ENCODE measurements at places on chromosomes 4 and X. TPM values are rescaled to one million over a fixed set of nuclear protein-coding genes. Genes with fewer than 3 reads are reported as not detected.

DNA sequence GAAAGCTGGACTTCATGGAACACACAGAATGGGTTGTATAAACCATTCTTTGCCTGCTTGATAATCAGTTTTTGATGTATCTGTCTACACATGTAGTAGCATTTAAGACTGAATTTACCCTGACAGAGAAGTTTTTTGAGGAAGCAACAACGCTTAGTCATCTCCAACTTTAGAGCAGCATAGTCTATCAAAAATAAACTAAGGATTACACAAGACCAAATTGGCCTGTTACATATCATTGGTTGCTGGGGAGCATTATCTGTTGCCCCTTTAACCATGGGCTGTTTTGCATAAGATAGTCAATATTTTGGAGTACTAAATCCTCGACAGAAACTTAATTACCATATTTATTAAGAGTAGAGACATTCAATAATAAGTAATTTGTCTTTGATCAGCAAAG, 347.4 kb downstream of the FAM47B start:
- no peak for DNase-seq

DNA sequence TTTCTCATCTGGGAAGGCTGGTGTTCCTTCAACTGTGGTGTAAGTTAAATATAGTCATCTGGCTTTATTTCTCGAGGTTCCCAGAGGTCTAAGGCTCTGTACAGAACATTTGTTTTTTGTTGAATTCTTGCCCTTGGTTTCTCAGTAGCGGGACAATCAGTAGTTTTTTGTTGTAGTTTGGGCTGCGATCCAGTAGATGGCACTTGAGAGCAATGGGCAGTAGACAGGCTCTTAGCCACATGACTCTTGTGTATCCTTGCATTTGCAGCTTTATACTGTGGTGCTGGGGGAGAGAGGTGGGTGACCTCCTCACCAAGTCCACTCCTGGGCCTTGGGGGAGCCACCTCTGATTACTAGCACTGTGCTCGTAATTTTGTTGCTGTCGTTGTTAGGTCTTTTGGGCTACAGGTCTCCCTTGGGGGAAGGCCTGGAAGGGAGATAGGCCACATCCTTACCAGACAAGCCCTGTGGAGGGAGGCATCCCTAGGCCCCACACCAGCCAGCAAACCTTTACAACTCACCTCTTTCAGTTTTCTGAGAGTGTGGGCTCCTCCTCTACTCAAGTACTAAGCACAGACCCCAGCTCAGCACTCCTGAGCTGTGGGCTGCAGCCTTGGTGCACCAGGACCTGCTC, 8.1 kb downstream of the ETDB start:
- no peak for DNase-seq

GRCh38 chr4:81601358-81601694, 129.6 kb upstream of the RASGEF1B start:
- DNase-seq = no peak

The ARHGAP36 gene
- total RNA-seq = 1.8 TPM

The AWAT2 gene
- not detected for total RNA-seq

- DNase-seq = no peak
These were observed 4.6 kb downstream of the RAB33B start for GRCh38 chr4:139458543-139458942.

DNA sequence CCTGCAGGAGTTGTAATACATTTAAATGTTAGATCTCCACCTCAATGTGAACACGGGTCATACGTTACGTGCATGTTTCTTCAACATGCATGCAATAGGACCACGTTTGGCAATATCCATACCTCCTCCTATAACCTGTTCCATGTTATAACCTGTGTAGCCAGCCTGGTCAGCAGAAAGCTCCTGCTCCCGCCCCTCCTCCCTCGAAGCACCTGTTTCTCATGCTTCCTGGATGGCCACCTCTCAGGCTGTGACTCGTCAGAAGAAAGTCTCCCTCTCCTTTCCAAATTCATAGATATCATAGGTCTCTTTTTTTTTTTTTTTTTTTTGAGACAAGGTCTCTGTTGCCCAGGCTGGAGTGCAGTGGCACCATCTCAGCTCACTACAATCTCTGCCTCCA, 96.5 kb downstream of the HMX1 start:
- DNase-seq = no peak

The SASH3 gene
- not detected for total RNA-seq

The TMEM154 gene
- 0.44 TPM for total RNA-seq

The NSUN7 gene
- 4.7 TPM for total RNA-seq

GRCh38 chr4:83716874-83717273, 181.0 kb downstream of the GPAT3 start:
- DNase-seq = no peak

The MID1 gene
- total RNA-seq = 47.1 TPM

The CXCL6 gene
- total RNA-seq = not detected

DNA sequence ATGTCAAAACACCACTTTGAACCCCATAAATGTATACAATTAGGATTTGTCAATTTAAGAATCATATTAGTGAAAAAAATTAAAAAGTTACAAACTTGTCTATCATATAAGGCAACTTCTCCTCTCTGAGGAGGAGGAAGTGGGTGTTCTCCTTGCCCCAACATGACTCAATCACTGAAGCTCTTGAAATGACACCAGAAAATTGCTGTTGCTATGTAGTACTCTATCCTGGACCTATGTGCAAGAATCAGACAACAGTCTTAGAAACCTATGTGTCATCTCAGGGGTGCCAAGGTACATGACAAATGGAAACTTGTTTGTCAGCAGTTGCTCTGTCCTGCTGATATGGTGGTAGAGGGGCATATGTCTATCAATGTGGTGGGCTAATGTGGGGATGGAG, 47.7 kb downstream of the HMGB3 start:
- no peak for DNase-seq

- DNase-seq = no peak
These were observed 323.3 kb downstream of the DCTD start for GRCh38 chr4:182593864-182594263.

DNA sequence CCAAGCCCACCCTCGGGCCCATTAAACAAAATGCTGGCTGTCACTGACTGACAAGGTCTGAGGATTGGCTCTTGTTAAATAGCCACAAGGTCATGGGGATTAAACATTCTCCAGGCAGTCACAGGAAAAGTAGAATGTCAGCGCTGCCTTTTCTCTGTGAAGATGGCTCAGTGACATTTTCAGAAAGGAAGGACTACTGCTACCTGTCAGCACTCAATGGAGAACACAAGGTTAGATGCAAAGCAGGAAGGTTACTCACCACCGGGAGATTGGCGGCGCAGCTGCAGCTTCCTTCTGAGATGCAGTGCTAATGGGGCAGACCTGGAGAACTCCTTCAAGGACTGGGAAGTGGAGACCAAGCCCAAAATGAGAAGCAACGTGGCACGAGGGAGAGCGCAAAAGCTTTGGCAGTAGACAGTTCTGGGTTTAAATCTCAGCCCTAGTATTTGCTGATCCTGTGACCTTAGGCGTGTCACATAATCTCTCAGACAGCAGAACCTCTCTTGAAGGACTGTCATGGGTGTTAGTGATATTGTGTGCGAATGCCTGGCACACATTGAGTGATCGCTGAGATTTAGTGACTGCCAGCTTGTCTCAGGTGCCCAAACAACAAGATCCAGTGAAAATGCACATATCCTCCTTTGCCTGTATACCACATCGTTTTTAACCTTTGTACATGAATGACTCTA, 213.1 kb upstream of the BOD1L1 start:
- no peak for DNase-seq

The MAGEC2 gene
- not detected for total RNA-seq

GRCh38 chr4:21387683-21388082, 560.9 kb downstream of the KCNIP4 start:
- no peak for DNase-seq

Data from neural crest cell (in vitro differentiated cells).